Fibroblast of lung (primary cell): ENCODE measurements at places on chromosomes 13 and 19.

- DNase-seq = peak; percentile 61
Measured at GRCh38 chr19:15195371-15196334, 5.1 kb downstream of the NOTCH3 start.

GRCh38 chr19:17765069-17765618 lies 13.9 kb downstream of the FCHO1 start:
- no peak for DNase-seq

GRCh38 chr19:7970716-7971448 lies 27.4 kb upstream of the TIMM44 start:
- peak; percentile 14 for DNase-seq

DNA sequence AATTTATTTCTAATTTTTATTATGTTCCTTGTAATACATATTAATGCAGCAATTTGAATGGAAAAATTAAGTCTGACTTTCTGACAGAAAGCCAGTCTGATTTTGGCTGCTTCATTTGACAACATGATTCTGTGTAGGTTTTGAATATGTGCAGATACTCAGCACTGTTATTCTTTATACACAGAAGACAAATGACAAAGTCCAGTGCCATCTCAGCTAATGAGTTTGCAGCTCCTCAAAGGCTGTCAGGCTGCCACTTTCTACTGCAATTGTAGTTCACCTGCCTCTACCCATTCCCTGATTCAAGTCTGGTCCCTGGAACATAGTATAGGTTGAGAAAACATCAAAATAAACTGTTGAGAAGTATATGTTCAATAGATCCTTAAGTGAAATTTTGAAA lies 2.9 kb upstream of the CHAMP1 start:
- no peak for DNase-seq

DNA sequence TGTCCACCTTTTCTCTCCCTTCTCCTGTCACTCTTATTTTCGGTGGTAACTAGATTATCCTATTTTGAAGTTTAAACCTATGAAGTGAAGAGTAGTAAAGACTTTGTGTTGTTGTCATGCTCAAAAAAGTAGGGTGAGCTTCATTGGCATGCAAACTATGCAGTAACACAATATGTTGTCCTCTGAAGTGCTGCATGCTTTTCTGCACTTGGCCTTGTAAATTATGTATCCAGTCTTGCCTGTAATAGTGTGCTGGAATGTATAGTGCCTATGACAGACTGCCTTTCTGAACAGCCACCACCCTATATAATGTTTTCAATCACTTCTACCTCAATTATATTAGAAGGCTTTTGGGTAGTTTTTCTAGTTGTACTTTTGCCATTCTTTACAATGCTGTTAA lies 1198.2 kb upstream of the PCDH20 start:
- DNase-seq = no peak

- DNase-seq = no peak
Measured at GRCh38 chr19:34104096-34104495, 68.2 kb upstream of the LSM14A start.

GRCh38 chr13:36549755-36550154 lies 117.5 kb downstream of the CCNA1 start:
- no peak for DNase-seq

DNA sequence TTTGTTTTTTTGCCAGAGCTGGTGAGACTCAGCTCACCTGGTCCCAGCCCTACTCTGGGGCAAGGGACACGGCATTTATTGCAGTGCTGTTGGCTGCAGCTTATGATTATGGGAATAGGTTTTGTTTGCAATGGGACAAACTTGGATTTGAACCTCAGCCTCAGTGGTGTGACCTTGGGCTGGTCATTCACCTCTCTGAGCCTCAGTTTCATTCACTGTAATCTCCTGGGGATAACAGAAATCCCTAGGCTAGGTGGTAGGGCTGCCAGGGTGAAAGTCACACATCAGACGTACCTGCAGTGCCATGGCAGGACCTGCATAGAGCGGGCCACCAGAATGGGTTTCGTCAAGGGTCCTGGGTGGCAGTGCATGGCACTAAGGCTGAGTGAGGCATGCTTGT lies 73.7 kb upstream of the MEDAG start:
- DNase-seq = no peak

DNA sequence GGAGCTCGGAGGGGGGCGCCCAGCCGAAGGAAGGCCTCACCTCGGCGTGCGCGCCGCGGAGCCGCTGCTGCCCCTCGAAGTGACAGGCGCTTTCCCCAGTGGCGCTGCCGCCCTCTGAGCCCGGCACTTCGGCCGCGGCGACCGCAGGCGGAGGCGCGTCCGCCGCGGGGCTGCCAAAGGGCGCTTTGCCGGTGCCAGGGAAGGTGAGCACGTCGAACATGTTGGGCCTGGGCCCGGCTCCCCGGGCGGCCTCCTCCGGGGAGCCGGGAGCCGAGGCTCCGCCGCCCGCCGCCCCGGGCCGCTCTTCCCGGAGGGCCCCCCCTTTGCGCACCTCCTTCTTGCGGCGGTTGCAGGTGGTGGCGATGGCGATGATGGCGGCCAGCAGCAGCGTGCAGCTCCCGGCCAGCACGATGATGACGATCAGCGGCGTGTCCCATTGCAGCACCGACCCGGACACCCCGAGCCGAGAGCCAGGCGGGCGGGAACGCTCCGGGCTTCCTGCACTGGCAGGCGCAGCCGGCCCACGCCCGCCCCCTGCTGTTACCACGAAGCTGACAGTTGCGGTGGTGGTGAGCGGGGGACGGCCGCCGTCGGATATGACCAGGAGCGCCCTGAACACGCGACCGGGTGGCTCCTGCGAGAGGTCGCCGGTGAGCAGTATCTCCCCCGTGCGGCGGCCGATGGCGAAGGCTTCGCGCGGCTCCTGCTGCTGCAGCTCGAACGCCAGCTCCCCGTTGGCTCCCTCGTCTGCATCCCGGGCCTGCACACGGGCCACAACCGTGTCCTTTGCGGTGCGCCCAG lies 2.5 kb downstream of the PCDH8 start:
- peak; percentile 3 for DNase-seq

DNA sequence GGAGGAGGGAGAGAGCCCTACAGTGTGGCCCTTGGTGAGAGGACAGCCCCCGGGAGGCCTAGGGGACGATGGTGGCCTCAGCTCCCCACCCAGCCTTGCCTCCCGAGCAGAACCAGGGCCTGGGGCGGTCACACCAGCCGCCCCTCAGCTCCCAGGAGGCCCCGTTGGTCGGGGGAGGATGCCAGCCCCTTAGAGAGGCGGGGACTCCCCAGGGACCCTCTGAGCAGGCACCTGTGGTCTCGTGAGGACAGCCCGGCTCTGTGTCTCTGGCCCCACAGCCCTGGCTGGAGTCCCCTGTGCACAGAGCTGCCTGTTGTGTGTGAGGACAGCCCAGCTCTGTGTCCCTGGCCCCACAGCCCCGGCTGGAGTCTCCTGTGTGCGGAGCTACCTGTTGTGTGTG lies 158.8 kb downstream of the KDM4B start:
- DNase-seq = no peak

DNA sequence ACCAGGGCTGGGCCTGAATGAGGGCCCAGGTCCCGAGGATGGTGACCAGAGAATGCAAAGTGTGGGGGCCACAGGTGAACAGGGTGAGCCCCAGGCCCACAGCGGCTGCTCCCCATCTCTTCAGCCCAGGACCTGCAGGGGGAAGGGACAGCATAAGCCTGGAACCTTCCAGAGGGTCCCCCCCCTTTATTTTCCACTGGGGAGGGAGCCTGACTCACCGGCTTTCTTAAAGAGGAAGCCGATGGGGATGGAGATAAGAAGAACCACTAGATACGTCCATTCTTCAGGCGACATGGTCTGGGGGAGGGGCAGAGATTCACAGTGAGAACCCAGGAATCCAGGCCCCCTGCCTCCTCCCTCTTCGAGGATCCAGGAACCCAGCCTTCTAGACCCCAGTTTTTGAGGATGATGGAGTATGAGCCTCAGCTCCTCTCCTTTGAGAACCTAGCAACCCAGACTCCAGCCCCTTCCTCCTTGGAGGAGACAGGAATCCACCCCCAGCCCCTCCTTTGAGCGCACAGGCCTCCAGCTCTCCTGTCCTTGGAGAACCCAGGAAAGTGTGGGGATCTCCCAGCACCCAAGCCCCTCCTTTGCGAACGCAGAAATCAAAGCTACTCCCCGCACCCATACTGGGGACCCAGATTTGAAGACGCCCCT lies 1.0 kb downstream of the MBOAT7 start:
- DNase-seq = peak; percentile 84
